ENCODE measurements at places on chromosomes 4 and X. TPM values are rescaled to one million over a fixed set of nuclear protein-coding genes. Genes with fewer than 3 reads are reported as not detected.

DNA sequence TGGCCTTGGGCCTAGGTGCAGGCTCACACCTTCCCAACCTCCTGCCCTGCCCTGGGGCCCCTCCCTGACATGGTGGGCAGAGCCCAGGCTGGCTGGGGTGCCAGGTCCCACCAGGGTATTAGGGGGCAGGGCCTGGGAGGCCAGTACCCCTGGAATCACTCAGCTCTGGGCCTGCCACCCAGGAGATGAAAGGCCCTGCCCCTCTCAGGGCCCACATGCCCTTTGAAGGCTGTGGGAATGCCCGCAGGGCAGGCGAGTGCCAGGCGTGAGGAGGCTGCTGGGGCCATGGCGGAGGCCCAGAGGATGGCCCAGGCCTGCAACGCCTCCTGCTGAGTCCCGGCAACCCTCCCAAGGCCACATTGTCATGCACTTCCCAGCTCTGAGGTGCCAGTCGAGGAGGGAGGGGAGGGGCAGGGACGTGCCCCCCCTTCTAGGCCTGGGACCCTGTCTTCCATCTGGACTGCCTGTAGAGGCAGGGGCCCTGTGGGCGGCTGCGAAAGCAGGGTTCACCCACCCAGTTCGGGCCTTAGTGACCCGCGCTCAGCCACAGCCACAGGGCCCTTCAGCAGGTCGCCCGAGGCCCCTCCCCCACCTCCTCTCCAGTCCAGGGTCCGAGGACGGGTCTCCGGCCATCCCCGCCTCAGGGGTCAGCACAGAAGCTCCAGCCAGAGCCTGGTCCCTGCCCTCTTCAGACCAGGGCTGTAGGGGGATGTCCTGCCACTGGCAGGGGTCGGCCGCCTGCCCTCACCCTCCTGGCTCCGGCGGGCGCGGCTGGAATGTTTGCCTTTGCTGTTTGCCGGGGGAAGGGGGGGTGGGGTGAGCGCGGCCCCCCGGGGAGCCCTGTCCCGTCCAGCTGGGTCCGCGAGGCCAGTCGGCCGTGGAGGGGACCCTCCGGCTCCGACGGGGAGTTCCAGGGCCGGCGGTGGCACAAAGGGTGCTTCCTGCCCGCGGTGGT lies 26.7 kb upstream of the FGFR3 start:
- DNase-seq = peak; percentile 15

PF4V1 gene
- total RNA-seq = not detected

GRCh38 chr4:111499706-111500105 lies 645.5 kb upstream of the FAM241A start:
- no peak for DNase-seq

DNA sequence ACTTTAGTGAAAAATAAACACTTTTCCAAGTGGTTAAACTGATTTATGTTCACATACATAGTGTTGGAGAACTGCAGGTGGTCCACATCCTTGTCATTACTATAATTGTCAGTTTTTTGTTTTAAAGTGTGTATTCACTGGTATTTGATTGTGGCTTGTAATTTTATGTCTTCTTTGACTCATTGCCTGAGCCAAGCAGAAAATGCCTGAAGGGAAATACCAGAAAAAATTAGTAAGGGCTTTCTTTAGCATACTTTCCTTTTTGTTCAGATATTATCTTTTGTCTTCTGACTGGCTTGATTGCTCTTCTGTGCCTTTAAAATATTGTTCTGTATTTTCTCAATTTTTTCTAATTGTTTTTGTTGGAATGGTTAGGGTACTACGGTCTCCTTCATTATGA lies 981.3 kb downstream of the C4orf33 start:
- no peak for DNase-seq

GRCh38 chr4:126799971-126800574 lies 832.7 kb upstream of the INTU start:
- DNase-seq = no peak
